ENCODE measurements at places on chromosomes 1 and 21. TPM values are rescaled to one million over a fixed set of nuclear protein-coding genes. Genes with fewer than 3 reads are reported as not detected.

GRCh38 chr21:38957575-38958322, 152.0 kb downstream of the ETS2 start:
- no peak for DNase-seq

DNA sequence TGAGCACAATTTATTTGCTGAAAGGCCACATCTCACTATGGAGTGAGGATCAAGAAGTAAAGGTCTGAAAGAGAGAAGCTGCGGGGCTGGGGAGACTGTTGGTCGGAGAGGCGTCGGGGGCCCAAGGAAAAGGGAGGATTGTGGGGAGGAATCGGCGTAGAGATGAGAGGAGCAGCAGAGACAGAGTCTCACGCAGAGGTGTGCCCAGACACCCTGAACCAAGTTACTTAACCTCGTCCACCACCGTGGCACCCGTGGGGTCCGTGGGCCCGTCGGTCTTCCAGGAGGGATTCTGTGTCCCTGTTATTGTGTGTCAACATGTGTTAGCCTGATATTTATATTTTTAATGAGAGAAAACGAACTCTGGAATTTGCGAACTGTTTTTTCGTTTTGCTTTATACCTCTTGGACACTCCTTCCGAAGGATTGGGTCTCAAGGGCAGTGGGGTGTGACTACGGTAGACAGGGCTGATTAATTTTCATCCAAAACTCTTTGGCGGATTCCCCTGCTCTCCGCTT, 3.8 kb upstream of the NBPF1 start:
- peak; percentile 57 for DNase-seq

The RGS7 gene
- polyA plus RNA-seq = 4.9 TPM

The OXCT2 gene
- polyA plus RNA-seq = 0.69 TPM

GRCh38 chr1:94851571-94851970, 31.4 kb downstream of the SLC44A3 start:
- no peak for DNase-seq

- DNase-seq = no peak
Measured at GRCh38 chr1:5563861-5564577, 428.2 kb downstream of the NPHP4 start.

DNA sequence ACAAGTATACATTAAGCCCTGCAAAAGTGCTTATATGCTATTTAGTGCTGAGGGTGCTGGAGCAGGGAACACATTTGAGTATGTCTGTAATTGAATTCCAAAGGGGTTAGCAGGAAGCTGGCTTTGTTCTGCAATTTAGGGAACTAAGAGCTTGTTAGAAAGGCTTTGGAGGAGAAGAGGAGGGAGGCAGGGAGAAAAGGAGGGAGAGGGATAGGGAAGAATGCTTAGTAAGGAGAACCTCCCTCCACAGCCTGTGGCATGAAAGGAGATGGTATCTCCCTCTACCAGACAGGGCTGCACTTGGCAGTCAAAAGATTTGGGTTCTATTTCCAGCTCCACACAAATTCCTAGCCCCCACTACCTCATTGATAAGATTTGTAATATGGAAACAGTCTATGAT, 217.8 kb downstream of the DAB1 start:
- DNase-seq = no peak

The TFF3 gene
- 6.7 TPM for polyA plus RNA-seq

The S100A1 gene
- 26.7 TPM for polyA plus RNA-seq

The PPT1 gene
- polyA plus RNA-seq = 98.8 TPM

DNA sequence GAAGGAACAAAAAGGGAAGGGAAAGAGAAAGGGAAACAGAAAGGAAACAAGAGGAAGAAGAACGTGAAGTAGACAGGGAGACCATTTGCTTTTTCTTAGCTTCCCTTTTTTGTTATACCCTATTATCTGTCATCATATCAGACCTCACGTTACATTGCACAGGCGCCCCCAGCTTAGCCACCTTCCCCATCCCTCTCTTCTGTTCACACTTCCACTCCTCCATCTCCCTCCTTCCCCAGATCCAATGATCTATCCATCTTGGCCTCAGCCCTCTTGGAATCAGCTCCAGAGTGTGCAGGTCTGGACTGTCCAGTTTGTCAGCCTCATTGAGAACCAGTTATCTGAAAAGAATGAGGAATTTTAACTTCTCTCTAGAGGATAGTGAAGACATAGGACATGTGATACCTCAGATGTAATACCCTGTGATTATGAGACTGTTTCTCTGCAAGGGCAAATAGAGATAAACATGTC, 101.1 kb upstream of the ERRFI1 start:
- no peak for DNase-seq

DNA sequence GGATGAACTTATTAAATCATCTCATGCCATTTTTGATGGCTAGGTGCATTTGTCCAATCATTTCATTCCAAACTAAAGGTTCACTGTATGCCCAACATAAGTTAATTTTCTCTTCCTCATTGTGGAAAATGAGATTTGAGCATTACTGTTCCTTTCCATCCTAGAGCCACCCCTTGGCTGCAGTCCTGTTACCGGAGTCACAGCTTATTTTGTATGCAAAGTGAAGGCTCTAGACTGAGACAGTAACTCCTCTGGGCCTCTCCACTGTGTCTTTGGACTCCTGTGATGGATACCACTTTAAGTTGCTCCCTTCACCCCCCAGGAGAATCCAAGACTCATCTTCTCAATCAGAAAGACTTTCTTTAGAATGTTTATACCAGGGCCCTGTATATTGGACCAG, 59.7 kb downstream of the FGGY start:
- DNase-seq = no peak

The MIB2 gene
- 56.6 TPM for polyA plus RNA-seq

The WNT3A gene
- 0.23 TPM for polyA plus RNA-seq

- no peak for DNase-seq
Measured at GRCh38 chr1:245322673-245323072, 167.9 kb downstream of the KIF26B start.

- no peak for DNase-seq
Measured at GRCh38 chr1:244406337-244406736, 45.4 kb downstream of the ADSS2 start.

GRCh38 chr1:93722081-93723031, 40.7 kb upstream of the BCAR3 start:
- peak; percentile 59 for DNase-seq

GRCh38 chr1:22321917-22322316, 129.7 kb upstream of the ZBTB40 start:
- DNase-seq = no peak

DNA sequence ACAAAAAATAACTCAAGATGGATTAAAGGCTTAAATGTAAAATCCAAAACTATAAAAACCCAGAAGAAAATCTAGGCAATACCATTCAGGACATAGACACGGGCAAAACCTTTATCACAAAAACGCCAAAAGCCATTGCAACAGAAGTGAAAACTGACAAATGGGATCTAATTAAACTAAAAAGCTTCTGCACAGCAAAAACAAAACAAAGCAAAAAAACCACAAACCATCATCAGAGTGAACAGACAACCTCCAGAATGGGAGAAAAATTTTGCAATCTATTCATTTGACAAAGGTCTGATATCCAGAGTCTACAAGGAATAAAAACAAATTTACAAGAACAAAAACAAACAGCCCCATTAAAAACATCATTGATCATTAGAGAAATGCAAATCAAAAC, 4.5 kb upstream of the PGBD2 start:
- no peak for DNase-seq

DNA sequence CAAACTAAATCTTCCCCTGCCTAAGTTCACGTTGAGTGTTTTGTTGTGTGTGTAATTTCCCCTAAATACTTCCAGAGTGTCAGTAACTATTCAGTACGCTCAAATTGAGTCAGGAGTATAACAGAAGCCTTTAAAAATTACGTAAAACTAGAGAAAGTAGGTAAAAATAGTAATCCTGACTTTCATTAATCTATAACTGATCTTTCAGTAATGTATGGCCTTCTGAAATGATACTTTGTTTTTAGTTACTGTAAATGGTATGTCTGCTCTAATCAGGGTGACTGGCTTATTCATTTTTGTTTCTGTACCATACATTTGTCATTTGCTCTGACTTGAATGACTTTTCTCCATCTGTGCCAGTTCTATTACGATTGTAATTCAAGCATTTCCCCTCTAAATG, 29.4 kb downstream of the MIER1 start:
- DNase-seq = no peak

GRCh38 chr1:62237950-62238374, 43.3 kb downstream of the L1TD1 start:
- no peak for DNase-seq

GRCh38 chr1:173342736-173343135, 134.4 kb upstream of the PRDX6 start:
- no peak for DNase-seq

The OLIG1 gene
- 1.0 TPM for polyA plus RNA-seq

The FCRLA gene
- polyA plus RNA-seq = not detected

DNA sequence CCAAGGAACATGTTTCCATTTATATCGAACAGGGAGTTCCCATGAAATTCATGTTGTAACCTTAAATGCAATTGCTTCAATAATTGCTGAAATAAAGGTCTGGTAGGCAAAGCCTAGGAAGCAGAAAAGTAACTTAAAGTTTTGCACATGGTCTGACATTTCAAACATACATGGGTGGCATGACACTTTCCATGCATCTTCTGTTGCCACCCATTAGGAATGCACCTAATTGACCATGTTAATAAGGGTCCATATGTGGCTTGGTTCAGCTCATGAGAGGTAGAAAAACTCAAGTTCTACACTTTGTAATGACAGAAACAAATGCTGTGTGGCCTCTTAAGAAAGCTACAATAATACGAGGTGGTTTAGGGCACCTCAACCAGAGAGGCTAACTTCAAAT, 72.0 kb upstream of the GORAB start:
- DNase-seq = no peak

GRCh38 chr1:86153836-86154235, 2.7 kb downstream of the COL24A1 start:
- no peak for DNase-seq

Measured in renal pelvis (tissue), 12 donors.